Spleen (tissue), 13 donors: ENCODE measurements at places on chromosomes 7 and 10. TPM values are rescaled to one million over a fixed set of nuclear protein-coding genes. Genes with fewer than 3 reads are reported as not detected.

Gene ACTL6B
- polyA plus RNA-seq, result not detected

Gene SLC35G1
- polyA plus RNA-seq, result 1.2 TPM

Gene FLNC
- polyA plus RNA-seq, result 1.7 TPM

Gene ELAPOR2
- 2.4 TPM for polyA plus RNA-seq

Gene HOXA4
- polyA plus RNA-seq, result 3.6 TPM

Gene MYL10
- not detected for polyA plus RNA-seq

Gene THSD7A
- polyA plus RNA-seq, result 0.33 TPM
